T-helper 2 cell (primary cell): ENCODE measurements at places on chromosomes 12 and 14.

DNA sequence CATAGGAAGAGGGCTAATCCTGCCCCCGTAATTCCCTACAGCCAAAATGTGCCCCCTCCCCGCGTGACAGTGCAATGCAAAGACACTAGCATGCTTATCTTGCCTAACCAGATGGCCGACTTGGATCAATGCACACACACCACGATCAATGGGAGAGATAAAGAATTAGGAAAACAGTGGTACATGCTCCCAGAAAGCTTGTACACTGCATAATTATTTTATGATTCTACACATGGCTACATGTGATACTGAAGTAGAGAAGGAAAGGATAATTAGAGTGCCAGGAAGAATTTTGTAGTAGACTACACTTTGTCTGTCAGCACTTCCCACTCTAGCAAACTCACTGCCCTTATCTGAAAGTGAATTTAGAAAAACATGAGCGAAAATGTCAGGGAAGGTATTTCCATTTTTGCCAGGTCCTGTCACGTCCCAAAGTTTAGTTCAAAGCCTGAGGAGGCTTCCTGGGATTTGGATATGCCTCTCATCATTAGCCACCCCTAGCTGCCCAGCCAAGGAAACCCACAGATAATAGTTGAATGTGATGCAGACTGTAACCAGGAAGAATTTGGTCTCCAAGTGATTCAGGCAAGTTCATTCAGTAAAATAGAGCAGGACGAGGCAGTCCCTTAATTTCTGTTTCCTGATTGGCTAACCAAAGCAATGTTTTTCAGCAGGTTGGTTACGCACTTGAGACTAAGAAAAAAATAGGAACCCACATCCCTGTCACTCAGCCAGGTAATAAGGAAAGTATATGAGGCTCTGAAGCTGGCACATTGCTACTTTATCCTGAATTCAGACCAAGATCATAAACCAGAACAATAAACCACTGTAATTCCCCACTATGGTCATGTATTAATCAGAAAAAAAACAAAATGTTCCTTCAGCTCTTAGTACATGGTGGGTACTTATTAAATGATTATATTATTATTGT lies 199.6 kb upstream of the OTX2 start:
- DNase-seq, result peak; percentile 0

GRCh38 chr14:91568626-91569025 lies 58.5 kb upstream of the PPP4R3A start:
- DNase-seq, result no peak

- DNase-seq, result no peak
These were observed 1.4 kb downstream of the ARHGDIB start for GRCh38 chr12:14959916-14960496.

- DNase-seq, result no peak
These were observed 2.6 kb upstream of the KRT79 start for GRCh38 chr12:52836491-52837412.

- DNase-seq, result no peak
These were observed 214.3 kb upstream of the PDE3A start for GRCh38 chr12:20154052-20154451.

GRCh38 chr14:65783576-65783975 lies 371.0 kb downstream of the FUT8 start:
- DNase-seq, result no peak

- no peak for DNase-seq
These were observed 121.6 kb downstream of the PHLDA1 start for GRCh38 chr12:75909714-75910656.

DNA sequence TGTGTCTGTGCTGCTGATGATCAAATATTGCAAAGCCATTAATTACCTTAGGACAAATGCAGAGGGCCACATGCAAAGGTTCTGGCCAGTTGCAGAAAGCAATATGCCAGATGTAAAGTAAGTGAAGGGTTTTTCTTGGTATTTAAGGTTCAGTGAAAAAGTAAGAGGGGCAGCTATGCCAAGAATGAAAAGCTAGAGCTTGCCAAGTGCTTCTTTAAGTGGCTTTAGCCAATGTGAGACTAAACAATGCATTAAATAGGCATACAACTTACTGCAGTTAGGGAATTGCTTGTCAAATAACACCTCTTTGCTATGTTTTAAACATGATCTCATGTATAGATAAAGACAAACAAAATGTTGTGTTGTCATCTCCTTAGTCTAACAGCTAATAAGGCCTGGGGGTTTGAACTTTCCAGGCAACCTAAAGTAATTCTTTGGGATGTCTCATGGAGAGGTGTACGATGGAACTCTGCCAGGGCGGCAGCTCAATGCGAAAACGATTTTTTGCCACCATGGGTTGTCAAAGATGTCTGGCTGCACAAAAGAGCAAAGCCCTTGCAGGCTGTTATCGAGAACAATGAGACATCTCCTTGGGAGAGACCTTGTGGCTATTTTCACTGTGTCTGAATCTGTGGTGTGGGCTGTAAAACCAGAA lies 12.0 kb downstream of the IGF1 start:
- DNase-seq, result no peak

GRCh38 chr14:104699426-104699748 lies 10.0 kb downstream of the INF2 start:
- DNase-seq, result no peak

DNA sequence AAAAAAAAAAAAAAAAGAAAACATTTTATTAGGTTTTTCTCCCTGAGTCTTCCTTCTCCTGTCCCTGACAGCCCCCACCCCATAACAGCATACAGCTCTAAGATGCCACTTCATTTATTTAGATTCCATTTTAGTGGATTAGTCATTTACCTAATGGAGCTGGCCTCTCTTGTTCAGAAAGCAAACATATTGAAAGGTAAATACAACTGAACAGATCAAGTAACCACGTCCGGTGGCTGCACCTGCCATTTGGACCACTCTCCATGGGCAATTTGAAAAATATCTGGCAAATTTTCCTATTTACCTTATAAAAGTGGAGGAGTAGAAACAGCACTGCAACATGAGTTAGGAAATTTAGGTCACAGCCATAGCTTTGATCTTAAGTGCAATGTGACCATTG lies 254.6 kb downstream of the C12orf42 start:
- no peak for DNase-seq

- no peak for DNase-seq
These were observed 247.4 kb downstream of the EFCAB11 start for GRCh38 chr14:89707086-89707485.

DNA sequence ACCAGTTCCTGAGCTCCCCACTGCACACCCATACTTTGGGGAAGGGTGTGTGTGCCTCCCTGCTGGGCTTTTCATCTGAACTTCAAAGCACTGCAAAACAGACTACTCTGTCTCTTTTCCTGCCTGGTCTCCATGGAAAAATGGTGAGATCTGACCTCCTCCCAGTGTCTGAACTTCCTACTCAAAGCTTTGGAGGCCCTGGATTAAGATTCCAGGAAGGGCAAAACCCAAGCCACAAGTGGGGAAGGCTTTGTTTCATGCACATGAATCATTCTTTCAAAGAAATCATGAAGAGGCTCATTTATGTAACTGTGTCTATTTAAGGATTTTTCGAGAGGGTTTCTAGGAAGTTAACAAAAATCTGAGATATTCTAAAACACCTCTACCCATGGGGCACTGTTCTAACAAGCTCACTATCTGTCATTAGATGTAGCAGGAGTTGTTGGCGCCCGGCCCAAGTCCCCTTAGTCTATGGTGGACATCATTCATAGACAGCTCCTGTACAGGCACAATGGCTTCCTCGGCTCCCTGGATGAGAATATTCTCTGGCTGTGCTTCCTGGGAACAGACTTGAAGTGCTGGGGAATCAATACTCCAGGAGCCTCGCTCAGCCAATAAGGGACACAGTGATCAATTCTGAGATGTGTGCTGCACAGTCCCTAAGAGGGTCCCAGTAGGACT lies 224.0 kb downstream of the KTN1 start:
- DNase-seq, result no peak

- peak; percentile 82 for DNase-seq
These were observed 1.3 kb downstream of the C12orf75 start for GRCh38 chr12:105331805-105332251.

DNA sequence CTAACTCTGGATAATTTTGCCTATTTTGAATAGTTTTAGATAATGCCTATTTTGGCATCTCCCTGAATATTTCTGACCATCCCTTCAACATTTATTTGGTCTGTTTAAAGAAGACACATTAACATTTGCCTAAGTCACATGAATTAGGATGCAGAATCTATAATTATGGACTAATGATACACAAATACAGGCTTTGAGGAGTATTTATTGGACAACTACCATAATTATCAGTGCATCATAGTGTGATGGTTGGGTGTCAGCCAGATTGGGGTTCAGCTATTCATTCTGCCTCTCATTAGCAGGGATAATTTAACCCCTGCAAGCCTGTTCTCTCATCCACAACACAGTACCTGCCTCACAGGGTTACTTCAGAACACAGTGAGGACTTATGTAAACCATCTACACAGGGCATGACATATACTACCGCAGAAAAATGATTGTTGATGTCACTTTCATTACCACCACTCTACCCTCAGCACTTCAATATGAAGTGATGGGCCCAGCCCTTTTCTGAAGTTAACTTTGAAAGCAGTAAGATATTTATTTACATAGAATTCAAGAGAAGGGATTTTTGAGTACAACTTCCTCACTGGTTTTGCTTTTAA lies 14.4 kb downstream of the PRKCH start:
- no peak for DNase-seq

GRCh38 chr14:80927083-80927989 lies 14.2 kb downstream of the CEP128 start:
- no peak for DNase-seq

DNA sequence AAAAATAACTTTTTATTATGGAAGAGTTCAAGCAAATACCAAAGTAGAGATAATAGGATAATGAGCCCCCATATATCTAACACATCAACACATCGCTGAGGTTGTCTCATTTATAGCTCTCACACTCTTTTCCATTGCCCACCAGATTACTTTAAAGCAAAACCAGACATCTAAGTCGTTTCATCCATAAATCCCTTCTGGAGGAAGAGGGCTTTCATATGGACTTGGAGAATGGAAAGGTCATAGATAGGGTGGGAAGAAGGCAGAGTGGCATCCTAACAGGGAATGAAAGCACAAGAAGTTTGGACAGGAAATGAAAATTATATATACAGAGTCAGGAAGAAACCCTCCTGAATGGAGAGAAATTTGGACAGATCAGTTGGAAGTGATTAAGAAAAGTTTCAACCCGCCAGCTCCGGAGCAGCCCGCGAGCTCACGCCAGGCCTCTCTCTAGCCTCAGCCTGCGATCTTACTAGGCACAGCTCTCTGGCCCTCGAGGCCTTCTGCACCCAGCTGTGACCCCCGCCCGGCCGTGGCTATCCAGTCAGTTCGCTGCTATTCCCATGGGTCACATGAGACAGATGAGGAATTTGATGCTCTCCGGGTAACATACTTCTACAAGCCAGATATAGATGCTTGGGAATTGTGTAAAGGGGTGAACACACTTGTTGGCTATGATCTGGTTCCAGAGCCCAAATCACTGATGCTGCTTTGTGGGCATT lies 48.4 kb upstream of the NID2 start:
- no peak for DNase-seq

- no peak for DNase-seq
These were observed 15.7 kb upstream of the RAB35 start for GRCh38 chr12:120132054-120132836.

DNA sequence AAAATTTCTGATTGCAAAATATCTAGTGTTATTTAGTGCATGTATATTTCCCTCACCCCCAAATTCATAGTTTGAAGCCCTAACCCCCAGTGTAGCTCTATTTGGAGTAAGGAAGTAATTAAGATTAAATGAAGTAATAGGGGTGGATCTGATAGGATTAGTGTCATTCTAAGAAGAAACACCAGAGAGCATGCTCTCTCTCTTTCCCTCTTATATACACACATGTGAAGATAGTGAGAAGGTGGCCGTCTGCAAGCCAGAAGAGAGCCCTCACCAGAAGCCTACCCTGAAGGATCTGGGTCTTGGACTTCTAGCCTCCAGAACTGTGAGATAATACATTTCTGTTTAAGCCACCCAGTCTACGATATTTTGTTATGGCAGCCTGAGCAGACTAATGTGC lies 120.3 kb downstream of the TMEM30B start:
- no peak for DNase-seq

GRCh38 chr12:68432622-68433021 lies 100.5 kb upstream of the MDM1 start:
- DNase-seq, result no peak

- no peak for DNase-seq
These were observed 3.7 kb downstream of the KIF5A start for GRCh38 chr12:57553343-57554202.

DNA sequence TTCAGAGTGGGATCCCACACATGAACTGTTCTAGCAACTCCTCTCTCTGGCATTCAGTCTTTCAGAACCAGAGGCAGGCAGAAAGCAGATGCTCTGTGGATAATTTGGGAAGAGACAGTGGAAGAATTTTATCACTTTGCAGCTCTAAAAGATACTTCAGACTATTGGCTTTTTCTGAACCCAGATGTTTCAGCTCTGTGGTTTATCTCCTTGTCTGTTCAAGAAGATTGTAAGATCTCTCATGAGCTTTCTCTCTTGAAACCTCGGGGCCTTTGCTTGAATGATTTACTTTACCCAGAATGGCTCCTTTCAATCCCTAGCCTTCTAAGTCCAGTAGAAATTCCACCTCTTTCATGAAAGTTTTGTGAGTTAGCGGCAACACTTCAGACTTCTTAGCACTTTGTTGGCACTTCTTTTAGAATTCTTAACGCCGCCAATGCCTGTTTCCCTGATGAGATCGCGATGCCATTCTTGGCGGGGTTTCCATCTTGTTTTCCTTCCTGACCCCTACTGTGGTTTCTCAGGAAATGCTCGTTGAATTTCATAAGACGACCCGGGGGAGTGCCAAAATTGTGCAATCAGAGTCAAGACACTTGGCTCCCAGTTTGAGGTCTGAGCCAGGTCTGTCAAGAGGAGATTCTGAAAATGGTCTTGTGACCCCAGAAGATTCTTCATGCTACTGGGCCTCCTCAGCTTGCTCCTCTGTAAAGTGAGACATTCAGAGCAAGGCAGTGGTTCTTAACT lies 107.0 kb upstream of the PRICKLE1 start:
- no peak for DNase-seq

DNA sequence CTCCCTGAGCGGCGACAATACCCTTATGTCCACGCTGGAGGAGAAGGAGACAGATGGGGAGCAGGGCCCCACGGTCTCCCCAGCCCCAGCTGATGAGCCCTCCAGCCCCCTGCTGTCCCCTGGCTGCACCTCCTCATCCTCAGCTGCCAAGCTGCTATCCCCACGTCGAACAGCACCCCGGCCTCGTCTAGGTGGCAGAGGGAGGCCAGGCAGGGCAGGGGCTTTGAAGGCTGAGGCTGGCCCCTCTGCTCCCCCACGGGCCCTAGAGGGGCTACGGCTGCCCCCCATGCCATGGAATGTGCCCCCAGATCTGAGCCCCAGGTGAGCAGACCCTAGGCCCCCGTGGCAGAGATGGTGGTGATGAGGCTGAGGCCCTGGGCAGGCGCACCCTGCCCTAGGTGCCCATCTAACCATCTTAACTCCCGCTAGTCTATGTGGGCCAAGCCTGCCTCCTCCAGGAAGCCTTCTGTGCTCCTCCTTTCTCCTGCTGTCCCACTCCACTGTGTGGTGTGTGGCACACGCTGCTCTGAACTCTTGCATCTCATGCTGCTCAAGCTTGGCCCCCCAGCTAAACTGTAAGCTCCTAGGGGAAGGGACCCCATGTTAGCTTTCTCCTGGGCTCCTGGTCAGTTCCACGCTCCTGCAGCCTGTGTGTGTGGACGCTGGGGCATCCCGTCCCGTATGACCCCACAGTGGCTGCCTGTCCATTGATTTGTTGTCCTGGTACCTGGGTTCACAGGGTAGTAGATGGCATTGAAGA lies 12.1 kb downstream of the MCRS1 start:
- no peak for DNase-seq
